Heart right ventricle (tissue), 16 donors: ENCODE measurements at places on chromosomes 16 and 17. TPM values are rescaled to one million over a fixed set of nuclear protein-coding genes. Genes with fewer than 3 reads are reported as not detected.

DNA sequence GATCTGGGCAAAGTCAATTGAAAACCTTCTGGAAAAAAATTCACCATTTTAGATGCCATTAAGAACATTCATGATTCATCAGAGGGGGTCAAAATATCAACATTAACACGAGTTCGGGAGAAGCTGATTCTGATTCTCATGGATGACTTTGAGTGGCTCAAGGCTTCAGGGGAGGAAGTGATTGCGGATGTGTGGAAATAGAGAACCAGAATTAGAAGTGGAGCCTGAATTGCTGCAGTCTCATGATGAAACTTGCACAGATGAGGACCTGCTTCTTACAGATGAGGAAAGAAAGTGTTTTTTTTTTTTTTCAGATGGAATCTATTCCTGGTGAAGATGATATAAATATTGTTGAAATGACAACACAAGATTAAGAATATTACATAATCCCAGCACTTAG, 12.9 kb downstream of the ITGAX start:
- no peak for DNase-seq

DNA sequence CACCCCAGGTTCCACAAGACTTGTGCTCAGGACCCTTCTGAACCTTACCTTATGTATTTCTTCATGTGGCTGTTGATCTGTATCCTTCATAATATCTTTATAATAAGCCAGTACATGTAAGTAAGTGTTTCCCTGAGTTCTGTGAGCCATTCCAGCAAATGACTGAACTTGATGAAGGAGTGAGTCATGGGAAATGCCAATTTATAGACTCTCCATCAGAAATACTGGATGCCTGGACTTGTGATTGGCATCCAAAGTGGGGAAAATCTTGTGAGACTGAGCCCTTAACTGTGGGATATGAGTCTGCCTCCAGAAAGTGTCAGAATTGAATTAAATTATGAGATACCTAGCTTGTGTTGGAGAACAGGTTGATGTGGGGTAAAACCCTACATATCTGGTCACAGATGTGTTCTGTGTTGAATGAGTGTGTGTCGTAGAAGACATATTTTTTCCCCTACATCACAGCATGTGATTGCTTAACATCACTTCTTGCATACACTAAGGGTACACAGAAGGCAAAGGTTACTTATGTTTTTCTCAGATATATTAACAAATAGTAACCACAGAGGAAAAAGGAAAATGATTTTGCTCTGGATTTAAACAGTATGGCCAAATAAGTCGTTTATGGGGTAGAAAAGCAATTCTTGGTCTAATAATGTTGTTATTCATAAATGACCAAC, 70.2 kb upstream of the NETO2 start:
- no peak for DNase-seq

GRCh38 chr17:66946251-66946650, 18.3 kb upstream of the CACNG4 start:
- DNase-seq: no peak

The GIT1 gene
- 28.6 TPM for total RNA-seq

DNA sequence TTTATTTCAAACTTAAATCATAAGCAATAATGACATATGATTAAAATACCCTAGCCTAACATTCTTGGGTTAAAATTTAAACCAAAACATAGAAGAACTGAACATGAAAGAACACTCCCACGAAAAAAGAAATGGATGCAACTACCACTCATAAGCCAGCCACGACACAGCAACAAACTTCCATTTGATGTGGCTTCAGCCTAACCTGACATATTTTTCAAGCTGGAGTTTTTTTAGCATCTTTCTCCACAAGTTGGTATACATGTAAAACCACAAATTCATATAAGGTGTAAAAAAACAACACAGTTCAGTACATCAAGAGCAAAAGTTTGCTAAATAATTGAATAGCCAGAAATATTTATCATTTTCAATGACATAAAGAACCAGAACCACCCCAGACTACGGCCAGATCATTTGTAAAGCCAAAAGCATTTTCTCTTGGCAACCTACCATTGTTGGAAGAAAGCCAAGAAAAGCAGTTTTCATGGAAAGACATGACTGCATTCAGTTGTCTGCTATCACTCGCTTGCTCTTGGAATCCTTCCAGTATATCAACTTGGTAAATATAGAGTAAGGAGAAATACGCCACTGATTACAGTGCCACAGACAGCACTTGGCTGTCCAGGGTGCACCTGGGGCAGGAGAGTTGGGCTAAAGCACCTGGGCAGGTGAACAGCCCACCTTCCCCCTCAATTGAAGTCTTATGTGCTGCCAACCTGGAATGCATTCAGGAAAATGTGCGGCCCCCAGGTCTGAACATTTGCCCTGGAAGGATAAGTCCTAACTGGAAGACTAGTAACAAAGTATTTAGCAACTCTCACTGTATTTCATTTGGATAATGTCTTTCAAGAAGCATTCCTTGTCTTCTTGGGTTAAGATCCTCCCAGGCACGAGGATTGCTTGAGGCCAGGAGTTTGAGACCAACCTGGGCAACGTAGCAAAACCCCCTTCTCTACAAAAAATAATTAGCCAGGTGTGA, 60.5 kb downstream of the CREBBP start:
- DNase-seq: no peak

GRCh38 chr17:55186937-55187770, 77.6 kb upstream of the HLF start:
- no peak for DNase-seq

DNA sequence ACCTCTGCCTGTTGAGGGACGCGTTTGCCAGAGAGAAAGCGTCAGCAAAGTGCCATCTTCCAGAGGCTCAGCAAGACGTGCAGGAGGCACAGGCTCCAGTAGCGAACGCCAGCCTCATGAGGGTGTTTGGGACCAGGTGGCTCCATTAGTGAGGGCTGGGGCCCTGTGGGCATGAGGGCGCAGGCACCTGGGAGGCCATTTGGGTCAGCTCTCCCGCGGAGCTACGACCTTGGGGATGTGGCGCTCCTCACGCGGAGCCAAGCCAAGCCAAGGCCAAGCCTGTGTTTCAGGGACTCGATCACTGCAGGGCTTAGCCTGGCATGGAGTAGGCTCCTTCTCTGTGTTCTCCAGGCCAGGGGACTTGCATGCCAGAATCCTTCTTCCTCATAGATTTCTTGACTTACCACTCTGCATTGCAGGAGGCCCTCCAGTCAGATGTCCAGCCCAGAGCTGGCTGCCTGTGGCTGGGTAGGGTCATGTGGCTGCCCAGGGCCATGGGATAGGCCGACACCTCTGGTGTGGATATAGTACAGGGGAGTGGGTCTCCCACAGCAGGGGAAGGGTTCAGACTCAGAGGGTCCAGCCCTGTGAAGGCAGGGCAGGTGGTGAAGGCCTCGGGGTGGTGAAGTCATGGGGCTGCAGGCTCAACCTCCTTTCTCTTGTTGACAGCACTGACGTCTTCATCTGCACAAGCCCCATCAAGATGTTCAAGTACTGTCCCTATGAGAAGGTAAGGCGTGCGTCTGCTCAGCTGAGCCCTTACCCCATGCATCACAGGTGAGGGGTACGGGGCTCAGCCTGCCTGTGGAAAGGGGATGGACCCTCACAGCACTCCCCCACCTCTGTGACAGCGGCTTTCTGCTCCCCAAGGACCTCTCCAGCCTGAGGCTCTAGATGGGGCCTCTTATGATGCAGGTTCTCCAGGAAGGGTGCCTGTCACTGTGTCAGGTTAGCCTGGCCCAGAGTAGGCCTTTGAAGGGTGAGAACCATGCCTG, 19.6 kb downstream of the NT5M start:
- no peak for DNase-seq

DNA sequence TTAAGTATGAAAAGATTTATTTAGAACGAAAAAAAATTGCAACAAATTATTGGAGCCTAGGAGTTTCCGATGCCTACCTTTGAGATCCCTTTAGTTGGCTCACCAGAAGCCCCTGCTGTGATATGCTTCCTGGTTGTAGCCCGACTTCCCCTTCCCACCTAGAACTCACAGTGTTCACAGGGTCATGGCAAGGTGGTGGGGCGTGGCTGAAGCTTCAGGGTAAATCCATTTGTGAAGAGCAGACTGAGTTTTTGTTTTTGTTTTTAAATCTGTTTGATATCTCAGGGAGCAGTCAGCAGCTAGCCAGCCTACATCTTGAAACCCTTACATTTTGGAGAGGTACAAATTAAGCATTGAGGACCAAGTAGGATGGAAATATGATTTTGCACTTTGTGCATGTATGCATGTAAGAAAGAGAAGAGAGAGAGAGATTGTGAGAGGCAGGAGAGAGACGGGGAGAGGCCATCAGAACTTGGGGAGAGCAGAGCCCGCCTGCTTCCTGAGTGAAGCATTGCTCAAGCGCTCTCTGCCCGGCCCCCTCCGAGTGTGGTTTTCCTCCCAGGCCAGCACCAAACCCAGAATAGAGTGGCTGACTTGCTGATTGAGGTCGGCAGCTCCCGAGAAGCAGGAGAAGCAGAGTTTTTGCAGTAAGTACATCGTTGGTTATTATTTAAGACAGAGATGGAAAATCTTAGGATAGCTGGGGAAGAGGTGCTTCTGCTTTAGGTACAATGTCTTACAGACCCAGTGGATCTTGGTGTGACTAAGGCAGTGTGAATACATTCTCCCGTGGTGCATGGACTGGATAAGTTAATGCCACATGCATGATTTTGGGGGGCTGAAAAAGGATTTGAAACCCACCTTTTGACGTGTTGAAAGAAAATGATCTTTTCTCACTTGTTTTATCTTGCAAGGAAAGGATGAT, 64.2 kb downstream of the SPECC1 start:
- DNase-seq: peak; percentile 65

DNA sequence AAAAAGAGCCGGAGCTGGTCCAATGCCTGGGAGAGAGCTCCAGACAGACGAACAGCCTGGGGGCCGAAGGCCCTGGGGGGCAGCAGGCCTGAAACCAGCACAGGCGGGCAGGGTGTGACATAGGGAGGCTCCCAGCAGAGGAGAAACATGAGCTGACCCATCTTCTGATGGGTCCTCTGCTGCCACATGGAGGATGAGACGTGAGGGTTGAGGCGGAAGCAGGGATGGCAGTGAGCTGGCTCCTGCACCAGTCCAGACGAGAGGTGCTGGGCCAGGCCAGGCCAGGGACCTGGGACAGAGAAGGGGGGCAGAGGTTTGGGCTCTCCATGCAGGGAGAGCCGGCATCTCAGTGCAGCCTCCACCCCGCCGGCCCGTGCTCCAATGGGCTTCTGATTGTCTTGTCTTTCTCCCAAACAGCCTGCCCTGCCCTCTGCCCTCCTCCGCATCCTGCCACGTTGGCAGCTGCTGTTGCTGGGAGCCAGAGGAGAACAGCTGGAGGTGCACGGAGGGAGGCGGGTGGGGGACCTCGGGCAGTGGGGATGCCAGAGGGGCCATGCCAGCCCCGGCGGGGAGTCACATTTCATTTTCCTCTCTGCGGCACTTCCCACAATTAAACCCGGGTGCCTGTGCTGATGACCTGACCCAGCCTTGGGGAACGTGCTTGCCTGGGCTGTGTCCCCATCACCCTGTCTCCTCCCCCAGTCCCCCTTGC, 139.1 kb upstream of the GSE1 start:
- no peak for DNase-seq

The MMP25 gene
- 0.72 TPM for total RNA-seq

- DNase-seq: no peak
Measured at GRCh38 chr16:86222547-86222946, 287.8 kb upstream of the FOXF1 start.

DNA sequence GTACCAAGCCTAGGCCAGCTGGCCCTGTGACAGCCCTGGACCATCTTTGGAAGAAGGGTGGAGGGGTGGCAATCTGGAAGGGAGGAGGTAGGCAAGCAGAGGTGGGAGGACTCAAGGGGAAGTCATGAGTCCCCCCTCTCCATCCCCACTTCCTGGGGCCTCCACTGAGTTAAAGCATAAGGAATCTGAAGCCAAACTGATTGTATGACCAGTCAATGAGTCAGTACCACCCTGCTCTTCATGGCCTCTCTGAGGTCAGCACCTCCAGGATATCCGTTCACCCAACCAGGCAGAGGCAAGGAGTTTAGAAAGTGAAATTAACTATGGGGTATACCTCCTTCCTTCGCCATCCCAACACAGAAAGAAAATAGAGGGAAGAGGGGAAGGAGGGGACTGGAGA, 272.7 kb downstream of the SOX9 start:
- no peak for DNase-seq

The ACSM2A gene
- total RNA-seq: not detected

DNA sequence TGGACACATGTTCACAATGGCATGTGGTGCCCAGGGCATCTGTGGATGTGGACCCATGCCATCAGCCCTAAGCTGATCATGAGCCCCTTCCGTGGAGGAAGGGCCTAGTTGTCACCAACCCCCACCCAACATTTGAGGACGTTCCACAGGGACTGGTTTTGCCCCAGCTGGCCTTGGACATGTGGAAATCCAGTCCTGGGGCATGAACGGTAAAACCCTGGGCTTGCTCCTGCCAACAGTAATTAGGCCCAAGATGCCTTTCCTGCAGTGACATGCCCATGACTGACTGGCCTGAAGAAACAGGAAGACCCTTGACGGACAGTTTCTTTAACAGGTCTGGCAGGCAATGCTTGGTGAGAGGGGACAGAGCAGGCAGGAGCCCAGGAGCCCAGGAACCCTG, 7.7 kb downstream of the TNS4 start:
- no peak for DNase-seq

GRCh38 chr17:28193241-28193640, 125.8 kb upstream of the TMEM97 start:
- DNase-seq: peak; percentile 4

DNA sequence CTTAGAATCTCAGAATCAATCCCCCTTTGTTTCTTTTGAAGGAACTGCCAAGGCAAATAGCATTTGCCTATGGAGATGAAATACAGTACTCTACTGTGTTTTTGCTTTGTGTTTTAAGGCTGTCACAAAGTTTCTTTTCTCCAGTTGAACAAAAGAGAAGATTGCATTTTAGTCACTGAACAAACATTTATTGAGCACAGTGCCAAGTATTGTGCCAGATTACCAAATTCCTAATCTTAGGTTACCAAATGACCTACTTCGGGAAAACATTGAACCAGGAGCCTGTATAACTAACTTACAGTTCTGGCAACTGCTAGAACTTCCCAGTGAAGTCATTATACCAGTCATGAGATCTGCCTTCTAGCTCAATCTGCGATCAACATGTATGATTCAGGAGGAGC, 3.0 kb upstream of the UBB start:
- DNase-seq: no peak

GRCh38 chr16:87608400-87608985, 6.2 kb downstream of the JPH3 start:
- DNase-seq: peak; percentile 71

GRCh38 chr17:20156196-20157000, 147.2 kb downstream of the SPECC1 start:
- DNase-seq: peak; percentile 28

The LGALS9B gene
- not detected for total RNA-seq

DNA sequence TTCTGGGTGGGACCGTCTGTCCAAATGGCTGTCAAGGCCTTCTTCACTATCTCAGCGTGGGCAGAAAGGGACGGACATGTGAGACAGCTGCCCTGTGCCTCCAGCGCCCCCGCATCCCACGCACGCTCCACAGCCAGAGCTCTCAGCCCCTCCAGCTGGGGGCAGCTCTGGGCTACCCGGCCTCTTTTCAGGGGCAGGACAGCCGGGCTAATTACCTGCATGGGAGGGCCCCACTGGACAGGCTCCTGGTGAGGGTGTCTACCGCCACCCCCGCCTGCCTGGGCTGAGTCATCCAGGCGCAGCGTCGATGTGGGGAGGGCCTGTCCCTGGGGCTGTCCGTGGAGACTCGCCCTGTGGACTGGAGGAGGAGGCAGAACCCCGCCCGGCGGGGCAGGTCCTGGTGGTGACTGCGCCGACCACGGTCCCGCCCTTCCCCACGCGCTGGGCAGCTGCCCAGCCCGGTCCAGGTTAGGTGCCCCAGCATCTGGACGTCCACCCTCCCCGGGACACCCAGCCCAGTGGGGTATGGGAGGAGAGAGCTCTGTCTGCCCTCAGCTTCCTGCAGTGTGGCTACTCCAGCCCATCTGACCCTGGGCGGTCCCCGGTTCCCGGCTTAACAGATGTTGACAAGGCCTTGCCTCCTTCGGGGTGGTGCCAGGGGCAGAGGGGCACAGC, 5.9 kb upstream of the METRNL start:
- no peak for DNase-seq
